KG1 (cell line): ENCODE measurements at places on chromosomes 6 and 20.

DNA sequence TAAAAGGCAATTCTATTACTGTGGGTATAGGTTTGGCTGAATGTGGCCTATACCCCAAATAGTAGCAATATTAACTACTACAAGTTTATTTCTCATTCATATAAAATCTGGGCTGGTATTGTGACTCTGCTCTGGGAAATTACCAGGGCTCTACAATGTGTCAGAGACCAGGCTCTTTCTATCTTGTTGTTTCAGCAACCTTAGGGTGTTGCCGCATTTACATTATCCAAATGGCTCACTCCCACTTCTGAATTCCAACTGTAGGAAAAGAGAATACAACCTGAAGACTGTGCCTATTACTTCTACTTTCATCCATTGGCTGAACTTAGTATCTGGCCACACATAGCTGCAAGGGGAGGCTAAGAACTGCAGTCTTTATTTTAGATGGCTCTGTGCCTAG, 106.7 kb upstream of the CENPW start:
- no peak for DNase-seq

DNA sequence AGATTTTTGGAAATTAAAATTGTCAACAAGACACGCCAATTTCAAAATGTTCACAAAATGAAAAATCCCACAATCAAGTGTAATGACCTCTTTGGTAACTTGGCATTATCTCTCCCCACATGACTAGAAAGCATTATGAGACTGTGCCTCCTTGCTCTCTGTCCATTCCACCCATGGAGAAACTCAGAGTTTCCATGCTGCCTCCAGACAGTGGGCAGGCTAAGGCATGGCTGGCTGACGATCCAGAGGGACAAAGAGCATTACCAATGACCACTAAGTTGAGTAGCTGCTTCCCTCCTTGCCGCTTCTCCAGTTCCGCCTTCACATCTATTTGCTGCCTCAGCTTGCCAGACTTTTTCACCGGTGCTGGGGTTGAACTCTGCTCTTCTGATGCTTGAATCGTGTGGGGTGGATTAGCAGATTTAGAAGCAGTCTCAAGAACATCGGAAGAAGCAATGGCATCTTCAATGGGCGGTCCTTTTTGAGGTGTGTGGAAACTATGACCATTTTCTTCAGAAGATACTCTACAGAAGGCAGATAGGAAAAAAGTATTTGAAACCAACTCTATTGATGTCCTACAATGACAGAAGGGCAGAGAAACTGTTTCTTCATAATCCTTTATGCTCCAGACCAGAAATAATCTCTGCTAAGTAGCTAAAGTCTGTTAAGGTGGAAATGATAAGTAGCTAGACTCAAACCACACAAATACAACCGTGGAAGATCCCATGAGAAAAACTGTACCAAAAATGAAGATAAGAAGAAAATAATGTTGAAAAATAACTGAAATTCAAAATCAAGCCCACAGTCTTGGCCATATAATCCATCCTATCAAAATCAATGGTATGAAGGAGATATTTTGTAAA, 47.5 kb upstream of the ALDH8A1 start:
- no peak for DNase-seq

DNA sequence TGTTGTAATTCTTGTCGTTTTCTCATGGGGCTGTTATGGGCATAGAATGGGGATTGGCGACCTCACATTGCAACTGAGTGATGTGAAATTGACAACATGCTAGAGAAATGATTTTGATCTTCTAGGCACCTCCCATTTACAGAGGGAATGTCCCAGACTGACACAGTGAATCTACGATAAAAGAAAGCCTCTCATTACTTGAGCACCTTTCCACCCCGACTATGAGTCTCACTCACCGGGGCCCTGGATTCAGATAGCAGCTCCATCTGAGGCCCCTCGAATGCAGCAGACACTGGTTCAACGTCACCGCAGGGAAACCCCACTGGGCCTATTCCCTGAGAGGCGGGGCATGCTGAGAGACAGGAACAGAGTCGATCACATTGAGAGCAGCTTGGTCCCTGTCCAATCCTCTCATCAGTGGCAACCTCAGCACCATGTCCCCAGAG, 49.1 kb downstream of the NFATC2 start:
- DNase-seq: no peak

DNA sequence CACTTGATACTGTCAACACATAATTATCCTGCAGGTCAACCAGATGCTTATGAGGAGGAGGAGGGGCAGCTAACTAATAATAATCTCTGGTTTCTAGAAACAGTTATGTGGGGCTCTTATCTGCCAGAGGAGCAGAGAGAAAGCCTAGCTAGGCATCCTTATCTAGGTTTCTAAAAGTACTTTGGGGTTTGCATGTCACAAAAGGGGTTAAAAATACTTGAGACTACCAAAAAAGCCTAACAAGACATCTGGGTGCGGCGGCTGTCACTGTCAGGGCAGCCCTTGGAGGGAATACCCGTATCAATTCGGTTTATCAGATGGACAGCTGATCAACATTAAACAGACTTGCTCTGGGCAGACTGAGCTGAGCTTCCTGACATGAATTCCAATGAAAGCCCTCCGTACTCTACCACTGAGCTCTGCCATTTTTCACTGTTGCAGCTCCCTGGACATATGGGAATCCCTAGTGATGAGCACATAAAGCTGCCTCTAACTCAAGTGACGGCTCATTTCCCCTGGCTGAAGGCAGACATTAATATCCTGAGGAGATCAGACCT, 166.6 kb downstream of the PDSS2 start:
- DNase-seq: no peak

- DNase-seq: no peak
Observed at GRCh38 chr6:162363757-162364156, 363.8 kb downstream of the PRKN start.

GRCh38 chr6:26064619-26065257, 22.5 kb upstream of the HFE start:
- DNase-seq: peak; percentile 61

DNA sequence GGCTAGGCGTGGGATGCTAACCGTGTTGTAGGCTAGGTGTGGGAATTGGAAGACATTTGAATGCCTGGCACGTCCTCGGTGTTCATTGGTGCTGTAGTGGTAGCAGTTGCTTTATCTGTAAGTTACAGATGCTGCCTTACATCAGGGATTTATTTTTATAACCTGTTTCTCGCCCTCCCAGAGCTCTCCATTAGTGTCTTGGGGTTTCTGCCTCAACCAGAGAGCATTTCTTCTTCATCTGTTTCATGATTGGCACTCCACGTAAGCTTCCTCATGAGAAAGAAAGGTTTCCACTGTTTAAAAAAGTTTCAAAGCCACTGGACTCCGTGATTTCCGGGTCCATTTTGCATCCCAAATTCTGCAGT, 9.0 kb downstream of the IGF2R start:
- no peak for DNase-seq

- no peak for DNase-seq
Observed at GRCh38 chr20:40491009-40491590, 197.9 kb downstream of the MAFB start.

DNA sequence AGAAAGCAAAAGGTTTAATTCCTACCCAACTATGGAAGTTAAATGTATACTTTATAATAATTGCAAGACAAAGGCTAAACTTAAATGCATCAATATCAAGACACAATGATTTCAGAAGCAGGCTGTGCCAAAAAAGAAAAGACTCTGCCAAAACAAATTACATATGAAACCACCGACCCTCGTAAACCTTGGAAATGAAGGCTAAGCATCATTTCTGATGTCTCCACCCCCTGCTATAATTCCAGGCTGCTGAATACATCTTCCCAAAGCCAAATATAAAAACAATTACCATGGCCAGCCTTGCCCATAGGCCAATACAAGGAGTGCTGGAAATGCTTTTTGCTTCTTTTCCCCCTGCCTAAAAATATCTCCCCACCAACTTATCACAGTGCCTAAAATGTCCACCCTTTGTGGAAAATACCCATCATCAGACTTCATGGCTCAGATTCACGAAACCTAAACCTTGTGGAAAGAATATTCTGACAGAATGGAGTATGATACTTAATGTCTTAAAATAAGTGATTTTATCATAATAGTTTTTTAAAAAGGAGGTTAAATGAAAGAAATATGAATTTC, 37.4 kb downstream of the RCAN2 start:
- DNase-seq: no peak

DNA sequence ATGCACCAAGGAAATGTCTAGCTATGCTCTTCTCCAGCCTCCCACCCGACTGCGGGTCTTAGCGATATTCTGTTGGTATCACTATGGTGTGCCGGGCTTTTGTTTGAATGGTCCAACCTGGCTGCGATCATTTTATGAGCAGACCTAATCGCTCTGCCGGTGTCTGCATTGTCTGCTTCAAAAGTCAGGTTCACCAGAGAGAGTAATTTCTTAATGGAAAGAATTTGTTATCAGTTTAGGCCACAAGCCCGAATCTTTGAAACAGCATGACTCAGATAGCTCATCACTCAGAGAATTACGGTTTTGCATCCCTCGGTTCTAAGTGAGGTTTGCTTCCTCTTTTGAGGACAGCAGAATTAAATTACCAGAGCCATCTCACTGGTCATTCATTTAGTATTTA, 521.0 kb upstream of the ARID1B start:
- DNase-seq: no peak

DNA sequence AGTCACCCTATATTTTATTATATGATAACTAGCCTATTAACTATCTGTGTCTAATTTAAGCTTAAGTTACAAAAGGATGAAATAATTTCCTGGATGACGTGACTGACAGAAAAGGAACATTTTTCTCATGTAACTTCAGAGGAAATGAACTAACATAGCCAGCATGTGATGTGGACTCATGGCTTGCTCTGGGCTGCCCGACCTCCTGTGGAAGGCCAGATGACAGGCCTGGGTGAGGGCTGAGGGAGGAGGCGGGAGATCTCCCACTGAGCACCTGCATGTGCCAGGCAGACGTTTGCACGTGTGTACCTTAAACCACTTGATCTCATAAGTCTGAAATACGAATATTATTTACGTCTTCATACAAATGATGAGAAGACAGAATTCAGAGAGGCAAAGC, 321.1 kb downstream of the SYNE1 start:
- DNase-seq: no peak

GRCh38 chr6:40419377-40419776, 167.8 kb downstream of the LRFN2 start:
- no peak for DNase-seq

DNA sequence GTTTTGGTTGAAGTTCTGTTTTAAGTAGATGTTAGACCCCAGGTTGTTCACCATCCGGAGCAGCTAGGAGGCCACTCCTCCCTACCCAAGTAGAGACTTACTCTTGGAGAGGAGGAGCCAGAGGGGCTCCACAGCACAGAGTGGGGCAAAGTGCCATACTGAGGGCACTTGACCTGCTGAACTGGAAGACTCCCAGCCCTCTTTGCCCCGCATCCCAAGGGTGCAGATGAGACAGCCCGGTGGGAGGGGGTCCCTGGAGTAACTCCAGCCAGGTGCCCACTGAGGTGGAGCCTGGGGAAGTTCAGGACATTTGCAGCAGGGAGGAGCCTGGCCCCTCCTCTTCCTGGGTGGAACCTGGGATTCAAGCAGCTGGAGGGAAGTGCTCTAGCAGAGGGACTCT, 102.1 kb upstream of the GPR6 start:
- DNase-seq: no peak

DNA sequence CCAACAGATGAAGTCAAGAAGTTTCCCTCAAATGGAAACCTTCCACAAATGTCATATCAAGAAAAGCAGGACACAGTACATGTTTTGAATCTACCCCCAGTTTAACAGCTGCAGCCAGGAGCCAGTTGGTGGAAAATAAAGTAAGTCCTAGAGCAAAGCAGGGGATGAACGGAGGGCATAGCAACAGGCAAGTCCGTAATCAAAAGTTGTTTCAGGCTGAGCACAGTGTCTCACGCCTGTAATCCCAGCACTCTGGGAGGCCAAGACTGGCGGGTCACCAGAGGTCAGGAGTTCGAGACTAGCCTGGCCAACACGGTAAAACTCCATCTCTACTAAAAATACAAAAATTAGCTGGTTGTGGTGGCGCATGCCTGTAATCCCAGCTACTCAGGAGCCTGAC, 2.4 kb upstream of the SALL4 start:
- DNase-seq: no peak

- no peak for DNase-seq
Observed at GRCh38 chr6:137277971-137278637, 58.9 kb upstream of the IFNGR1 start.

- no peak for DNase-seq
Observed at GRCh38 chr6:169851641-169852503, 100.5 kb downstream of the ERMARD start.

- no peak for DNase-seq
Observed at GRCh38 chr6:44024574-44025219, 102.6 kb downstream of the MRPL14 start.

DNA sequence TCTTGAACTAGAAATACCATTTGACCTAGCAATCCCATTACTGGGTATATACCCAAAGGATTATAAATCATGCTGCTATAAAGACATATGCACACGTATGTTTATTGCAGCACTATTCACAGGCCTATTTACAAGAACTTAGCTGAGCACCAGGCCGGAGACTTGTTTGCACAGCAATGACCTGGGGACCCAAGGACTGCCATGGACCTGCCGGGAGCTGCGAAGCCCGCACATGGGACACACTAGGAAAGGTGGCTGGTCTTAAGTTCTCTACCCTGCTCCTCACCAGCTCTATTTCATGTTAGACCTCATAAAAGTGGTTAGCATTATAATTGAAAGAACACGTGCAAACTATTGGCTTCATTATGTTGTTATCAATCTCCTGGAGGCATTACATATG, 70.4 kb upstream of the CST7 start:
- no peak for DNase-seq

DNA sequence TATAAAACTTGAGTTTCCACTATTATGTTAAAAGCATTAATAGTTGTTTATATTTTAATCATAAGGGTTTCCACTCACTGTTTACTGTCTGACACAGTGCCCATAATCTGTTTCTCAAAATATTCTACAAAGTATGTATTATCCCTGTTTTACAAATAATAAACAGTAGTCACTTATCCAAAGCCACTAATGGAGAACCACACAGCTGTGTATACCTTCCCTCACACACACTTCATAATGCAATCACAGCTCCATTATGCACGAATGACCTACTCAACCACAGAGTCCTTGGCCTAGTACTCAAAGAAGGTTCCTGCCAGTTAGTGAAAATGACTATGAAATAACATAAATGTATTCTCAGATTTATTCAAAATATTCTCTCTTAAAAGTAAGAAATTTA, 103.1 kb downstream of the EPB41L2 start:
- no peak for DNase-seq

DNA sequence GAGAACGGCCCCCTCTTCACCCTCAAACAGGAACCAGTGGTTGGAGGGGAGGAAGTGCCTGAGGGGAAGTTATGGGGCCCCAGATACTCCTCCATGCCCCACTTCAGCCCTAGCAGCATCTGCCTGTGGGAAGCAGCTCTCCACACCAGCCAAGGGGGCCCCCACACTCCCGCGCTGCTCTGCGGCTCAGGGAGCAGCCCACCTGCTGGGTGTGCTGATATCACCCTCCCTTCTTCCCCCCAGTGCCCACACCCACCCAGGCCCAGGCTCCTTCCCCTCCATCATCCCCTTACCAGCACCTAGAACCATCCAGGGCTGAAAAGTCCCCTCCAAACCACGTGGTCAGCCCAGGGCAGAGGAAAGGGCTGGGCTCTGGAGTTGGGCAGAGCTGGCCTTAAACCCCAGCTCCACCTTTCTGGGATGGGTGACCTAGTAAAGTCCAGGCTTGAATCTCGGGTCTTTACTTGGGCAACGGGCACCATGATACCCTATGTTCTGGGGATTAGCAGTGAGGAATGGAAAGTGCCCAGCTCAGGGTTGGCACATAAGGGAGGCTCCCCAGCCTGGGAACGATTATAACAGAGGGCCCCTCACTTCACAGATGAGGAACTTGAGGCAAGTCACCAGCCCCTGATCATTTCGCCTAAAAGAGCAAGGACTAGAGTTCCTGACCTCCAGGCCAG, 663 bp downstream of the LST1 start:
- DNase-seq: peak; percentile 90
